ENCODE measurements at places on chromosomes 11 and 22.

DNA sequence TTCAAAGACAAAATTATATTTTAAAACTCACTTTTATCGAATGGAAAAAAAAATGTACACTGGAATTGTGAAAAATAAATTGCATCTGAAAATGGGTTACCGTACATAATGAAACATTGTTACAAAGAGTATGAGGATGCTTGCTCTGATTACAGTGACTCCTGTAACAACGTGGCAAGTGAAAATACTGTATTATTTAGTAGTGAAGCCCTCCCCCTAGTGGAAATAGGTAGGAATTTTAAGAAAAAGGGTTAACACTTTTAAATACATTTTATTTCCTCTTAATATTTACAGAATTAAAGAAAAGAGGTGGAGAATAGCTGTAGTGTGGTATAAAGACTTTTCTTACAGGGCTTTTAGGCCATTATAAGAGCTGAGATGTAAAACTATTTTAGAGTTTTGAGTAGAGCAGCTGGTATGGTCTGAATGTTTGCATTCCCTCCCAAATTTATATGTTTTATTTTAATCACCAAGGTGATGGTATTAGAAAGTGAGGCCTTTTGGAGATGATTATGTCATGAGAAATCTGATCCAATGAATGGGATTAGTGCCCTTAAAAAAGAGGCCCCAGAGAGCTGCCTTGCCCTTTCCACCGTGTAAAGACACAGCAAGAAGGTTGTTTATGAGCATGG, 25.2 kb downstream of the FAM76B start:
- no peak for DNase-seq

DNA sequence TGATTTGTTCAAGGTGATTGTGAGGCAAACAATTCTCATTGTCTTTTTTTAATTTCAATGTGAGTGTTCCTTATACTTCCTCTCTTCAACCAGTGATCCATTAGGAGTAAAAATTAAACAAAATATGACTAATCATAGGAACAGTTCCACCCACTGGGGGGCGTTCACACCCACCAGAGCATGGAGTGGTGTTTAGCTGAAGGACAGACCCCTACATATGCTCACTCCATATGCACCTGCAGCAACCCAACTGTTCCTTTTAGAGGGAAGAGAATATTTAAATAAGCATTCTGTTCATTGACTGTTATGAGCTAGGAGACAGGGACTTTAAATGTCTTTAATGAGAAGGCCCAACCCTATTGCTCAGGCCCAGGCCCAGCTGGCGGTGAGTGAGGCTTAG, 78.7 kb upstream of the DRD2 start:
- no peak for DNase-seq

- DNase-seq = no peak
Measured at GRCh38 chr11:2889362-2890273, 4.0 kb upstream of the CDKN1C start.

GRCh38 chr11:90722552-90723190, 499.8 kb upstream of the CHORDC1 start:
- no peak for DNase-seq

DNA sequence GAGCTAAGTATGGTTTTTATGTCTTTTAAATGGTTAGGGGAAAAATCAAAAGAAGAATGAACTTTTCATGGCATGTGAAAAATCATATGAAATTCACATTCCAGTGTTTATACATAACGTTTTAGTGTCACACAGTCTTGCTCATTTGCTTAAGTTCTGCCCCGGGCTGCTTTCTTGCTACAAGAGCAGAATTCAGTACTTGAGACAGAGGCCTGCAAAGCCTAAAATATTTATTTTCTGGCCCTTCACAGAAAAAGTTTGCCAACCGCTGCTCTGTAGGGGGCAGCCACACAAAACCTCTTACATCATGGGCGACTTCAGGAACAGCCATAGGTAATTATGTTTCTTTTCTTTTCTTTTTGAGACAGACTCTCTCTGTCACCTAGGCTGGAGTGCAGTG, 1.0 kb upstream of the ATG2A start:
- no peak for DNase-seq

- DNase-seq = no peak
Measured at GRCh38 chr11:112617977-112618826, 343.0 kb upstream of the NCAM1 start.

- no peak for DNase-seq
Measured at GRCh38 chr11:61357233-61357893, 4.3 kb downstream of the CYB561A3 start.

- peak; percentile 6 for DNase-seq
Measured at GRCh38 chr11:27471589-27472397, 797 bp downstream of the LGR4 start.

GRCh38 chr22:39663751-39664150, 93.2 kb downstream of the CACNA1I start:
- no peak for DNase-seq

DNA sequence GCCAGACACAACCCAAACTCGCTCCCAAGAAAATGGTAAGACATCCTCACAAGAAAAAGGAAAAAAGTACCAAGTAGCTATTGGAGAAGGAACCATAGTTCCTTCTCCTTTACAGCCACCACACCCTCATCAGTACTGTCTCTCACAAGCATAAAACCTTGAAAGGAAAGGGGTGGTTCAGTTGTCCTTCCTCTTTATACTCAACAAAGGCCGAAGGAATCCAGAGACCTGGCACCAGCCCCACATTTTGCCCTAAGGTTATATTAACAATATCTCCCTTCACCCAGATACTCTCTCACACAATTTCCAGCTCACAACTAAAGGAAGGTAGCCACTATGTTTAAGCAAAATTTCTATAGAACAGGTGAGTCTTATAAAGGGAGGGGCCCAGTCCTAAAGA, 8.5 kb downstream of the FHIP1B start:
- no peak for DNase-seq

DNA sequence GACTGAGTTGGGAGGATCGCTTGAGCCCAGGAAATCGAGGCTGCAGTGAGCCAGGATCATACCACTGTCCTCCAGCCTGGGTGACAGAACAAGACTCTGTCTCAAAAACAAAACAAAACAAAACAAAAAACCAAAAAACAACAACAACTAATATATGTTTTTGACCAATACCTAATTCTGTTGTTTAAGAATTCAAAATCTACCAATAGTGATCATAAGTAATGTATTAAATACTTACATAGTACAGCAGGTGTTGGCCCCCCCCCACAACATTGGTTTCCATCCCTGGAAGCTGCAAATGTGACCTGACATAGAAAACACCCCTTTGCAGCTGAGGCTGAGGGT, 74.7 kb downstream of the KCNQ1 start:
- DNase-seq = no peak

DNA sequence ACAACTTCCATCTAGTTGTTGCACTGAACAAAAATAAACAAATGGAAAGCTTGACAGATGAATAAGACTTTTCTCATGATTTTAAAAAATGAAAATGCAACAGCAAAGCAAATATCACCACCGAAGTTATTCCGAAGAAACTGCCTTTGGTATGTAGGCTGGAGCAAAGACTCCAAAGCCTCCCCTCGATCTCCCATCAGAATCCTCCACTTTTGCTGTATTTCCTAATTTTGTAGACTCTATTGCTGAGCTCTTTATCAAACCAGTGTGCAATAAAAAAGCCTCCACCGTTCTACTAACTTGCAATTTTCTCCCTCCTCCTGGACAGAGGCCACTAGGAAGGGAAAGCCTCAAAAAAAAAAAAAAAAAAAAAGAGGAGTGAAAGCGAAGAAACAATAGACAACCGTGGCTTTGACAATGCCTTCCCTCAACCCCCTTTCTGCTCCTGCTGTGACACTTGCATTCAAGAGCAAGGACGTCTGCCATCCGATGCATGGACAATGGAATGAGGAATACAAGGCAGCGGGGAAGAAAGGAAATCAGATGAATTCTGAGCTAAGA, 190.9 kb upstream of the BLID start:
- DNase-seq = no peak

DNA sequence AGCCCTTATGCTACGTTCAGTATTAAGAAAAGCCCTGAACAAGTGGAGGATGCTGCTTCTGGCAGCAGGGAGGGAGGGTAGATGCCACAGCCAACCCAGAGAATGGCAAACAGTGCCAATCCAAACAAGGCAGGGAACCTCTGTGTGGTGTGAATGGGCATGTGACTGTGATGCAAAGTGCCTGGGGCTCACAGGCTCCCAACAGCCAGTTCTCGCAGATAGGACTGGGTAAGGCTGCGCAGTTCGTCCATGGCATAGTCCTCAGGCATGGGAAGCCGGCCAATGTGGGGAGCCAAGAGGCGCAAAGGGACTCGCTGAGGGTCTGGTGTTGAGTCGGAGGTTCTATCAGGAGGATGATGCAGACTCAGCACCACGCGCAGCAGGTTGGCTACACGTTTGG, 4.8 kb upstream of the CHRNA10 start:
- DNase-seq = no peak

DNA sequence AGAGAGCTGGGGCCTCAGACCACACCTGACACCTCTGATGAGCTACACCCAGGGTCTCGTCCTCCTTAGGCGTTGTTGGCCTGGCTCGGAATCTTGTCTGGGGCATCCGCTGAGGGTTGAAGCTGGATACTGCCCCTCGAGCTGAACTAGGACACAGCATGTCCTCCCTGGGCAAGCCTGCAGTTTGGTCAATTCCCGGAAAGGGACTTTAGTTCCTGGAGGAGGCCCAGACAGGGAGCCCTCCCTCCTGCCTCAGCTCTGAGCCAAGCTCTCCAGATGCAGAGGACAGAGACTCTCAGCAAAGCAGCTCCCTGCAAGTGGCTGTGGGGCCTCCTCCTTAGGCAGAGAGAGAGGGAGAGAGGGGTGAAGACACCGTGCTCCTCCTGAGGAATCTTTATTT, 4.9 kb downstream of the APOL3 start:
- no peak for DNase-seq

DNA sequence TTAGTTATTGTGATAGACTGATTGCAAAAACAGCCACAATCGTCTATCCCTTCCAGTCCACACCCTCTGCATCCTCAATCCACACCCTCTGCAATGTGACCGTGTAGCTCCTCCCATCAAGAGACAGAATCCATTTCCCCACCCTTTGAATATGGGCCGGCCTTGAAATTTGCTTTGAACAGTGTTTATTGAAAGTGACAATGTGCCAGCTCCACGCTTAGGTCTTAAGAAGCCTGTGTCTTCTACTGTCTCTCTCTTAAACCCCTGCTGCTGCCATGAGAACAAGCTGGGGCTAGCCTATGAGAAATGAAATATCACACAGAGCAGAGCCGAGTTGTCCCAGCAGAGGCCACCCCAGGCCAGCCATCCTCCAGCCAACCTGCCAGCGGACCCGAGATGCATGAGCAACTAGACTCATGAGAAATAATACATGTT, 22.3 kb upstream of the MICAL2 start:
- no peak for DNase-seq

GRCh38 chr22:31230871-31231621, 18.9 kb downstream of the LIMK2 start:
- peak; percentile 51 for DNase-seq

GRCh38 chr11:104322696-104323095, 158.7 kb upstream of the PDGFD start:
- DNase-seq = no peak

GRCh38 chr22:46138058-46138797, 12.1 kb upstream of the PPARA start:
- no peak for DNase-seq

DNA sequence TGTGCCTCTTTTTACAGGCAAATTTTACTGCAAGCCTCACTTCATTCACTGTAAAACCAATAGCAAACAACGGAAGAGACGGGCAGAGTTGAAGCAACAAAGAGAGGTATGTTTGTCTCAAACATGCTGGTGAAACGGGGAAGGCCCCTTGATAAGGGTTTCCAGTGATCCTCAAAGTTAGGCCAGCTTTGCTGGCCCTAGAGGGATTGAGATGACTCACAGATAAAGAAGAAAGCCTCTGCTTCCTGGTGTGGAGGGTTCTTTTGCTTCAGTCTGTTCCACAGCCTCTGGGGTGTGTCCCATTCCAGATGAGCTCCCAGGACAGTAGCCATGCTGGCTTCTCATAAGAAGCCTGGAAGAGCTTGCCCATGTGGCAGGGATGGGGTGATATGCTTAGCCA, 118.9 kb upstream of the PARVA start:
- DNase-seq = no peak

GRCh38 chr22:26589845-26590736, at the start of gene TPST2:
Gene TPST2, minus strand, starts transcription at chr22:26590132. Its CDS starts 48,502 bp downstream, at chr22:26541630.
- peak; percentile 71 for DNase-seq

DNA sequence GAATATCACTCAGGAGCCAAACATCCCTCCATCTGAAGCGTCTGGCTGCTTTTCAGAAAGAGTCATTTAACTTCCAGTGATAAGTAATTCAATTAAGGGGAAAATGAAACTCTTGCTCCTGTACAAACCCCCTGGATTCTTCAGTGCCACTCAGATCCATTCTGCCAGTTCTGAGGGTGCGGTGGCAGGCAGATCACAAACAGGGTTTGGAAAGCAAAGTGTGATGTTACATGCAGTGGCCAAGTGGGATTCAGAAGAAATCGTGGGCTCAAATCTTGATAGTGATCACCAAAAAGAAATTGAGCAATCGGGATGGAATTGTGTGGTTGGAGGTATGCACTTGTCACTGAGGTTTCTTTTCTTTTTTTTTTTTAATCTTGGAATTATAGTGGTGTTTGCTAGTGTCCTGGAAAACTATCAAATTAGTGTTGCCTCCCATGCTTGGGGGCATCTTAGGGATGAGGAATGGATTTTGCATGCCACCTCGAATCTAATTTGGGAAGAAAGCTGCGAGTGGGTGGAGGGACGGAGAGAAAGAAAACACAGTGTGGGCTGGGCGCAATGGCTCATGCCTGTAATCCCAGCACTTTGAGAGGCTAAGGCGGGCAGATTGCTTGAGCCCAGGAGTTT, 22.5 kb upstream of the RTL6 start:
- DNase-seq = no peak

DNA sequence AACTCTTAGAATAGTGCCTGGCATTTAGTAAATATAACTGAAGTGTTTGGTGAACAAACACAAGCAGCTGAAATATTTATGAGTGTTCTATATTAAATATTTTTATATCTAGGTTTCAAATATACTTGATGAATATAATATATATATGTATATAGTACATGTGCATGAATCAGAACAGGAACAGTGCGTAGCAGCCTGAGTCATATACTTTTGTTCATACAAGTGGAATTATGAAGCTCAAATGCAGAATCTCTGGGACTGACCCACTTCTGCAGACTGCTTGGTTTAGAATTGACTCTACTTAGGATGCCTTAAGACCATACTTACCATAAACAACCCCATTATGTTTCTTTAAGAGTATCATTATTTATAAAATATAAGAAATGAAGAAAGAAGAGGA, 997.8 kb upstream of the RAG2 start:
- DNase-seq = no peak

DNA sequence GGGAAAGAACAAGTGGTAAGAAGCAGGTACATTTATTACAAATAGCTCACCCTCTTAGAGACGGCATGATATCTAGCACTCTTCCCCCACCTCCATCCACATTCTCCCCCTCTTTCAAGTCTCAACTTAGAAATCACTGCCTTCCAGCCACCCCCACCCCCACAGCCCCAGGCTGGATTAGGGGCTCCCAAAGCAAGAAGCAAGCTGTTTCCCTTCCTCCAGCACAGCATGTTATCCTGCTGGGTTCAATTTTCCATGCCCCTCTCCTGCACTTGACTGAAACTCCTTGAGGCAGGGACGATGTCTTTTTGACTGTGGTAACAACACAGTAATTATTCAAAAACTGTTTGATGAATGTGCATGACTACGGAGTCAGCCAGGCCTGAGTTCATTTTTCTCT, 350.7 kb downstream of the LARGE1 start:
- DNase-seq = no peak
